ENCODE measurements at places on chromosomes 4 and X.

DNA sequence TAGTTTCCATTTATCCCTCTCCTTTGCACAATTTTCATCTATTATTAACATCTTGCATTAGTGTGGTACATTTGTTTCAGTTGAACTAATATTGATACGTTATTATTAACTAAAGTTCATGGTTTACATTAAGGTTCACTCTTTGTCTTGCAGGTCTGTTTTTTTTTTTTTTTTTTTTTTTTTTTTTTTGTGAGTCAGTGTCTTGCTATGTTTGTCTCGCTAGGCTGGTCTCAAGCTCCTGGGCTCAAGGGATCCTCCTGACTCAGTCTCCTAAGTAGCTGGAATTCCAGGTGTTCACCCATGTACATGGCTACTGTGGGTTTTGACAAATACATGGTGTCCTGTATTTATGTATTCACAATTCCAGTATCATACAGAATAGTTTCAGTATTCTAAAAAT is 6.8 kb downstream of the TBC1D19 start:
- no peak for DNase-seq

- no peak for DNase-seq
Measured at GRCh38 chrX:38189431-38190250, 31.0 kb downstream of the SRPX start.

- no peak for DNase-seq
Measured at GRCh38 chrX:44235534-44235933, 107.9 kb downstream of the EFHC2 start.

DNA sequence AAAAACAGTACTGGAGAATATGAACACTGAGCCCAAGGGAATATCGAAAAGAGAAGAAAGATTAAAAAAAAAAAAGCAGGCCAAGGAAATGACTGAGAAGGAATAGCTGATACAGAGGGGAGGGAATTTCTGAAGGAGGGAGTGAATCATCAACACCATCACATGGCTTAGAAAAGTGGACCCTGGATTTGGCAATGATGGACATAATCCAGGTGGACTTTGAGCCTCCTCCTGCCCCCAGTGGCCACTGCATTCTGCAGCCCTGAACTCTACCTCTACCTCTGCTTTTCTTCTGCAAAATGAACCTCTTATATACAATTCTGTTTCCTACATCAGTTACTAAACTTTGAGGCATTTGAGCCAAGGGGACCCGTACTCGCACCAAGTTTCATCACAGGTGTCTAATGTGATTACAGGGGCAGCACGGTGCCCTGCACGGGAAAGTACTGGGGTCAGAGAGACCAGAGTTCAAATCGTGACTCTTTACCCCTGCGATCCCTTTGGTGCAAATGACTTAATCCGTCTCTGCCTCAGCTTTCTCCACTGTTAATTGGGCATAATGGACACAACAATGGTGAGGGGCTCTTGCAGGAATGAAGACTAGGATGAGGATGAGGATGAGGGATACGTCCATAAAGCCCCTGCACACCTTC is 1.1 kb downstream of the OCIAD2 start:
- DNase-seq: no peak

GRCh38 chr4:122542411-122543236 is 78.2 kb downstream of the IL21 start:
- DNase-seq: no peak

DNA sequence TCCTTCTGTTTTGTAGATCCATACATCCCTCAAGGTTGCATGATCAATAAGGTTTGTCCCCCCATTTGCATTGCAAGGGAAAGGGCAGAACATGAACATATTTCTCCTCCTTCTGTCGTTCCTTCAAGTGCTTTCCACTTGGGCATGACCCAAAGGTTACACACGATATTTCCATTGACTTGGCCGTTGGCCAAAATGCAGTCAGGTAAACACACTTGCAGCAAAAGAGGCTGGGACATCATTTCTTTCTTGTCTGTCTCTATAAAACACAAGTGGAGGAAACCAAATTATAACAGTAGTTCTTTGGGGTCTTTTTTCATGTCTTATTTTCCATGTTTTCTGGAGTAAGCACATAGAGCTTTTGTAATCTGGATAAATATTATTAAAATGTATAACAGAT is 156.1 kb downstream of the FRAS1 start:
- DNase-seq: no peak

- no peak for DNase-seq
Measured at GRCh38 chr4:11376571-11376970, 52.1 kb downstream of the HS3ST1 start.

DNA sequence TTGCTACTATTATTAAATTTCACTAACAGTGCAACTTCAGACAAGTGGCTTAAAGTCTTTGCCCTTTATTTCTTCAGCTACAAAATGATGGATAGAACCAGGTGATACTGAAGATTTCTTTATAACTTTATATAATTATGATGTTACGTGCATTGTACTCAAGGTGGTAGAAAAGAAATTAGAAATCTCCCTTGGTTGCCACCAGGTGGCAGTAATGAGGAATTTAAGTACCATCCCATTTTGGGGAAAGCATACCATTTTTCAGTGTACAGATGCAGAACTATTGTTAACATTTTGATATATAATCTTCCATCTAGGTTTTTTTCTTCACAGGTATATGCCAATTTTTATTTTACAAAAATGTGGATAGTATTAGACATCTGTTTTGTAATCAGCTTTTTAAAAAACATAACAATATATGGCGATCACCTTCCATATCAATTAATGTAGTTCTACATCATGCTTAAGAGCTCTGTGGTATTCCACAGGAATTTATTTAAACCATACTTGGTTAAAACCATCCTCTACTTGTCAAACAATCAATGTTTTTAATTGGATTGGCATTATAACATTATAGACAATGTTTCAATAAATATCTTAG is 37.7 kb upstream of the RAB33B start:
- peak; percentile 2 for DNase-seq

GRCh38 chr4:106034220-106034619 is 138.9 kb downstream of the NPNT start:
- no peak for DNase-seq

DNA sequence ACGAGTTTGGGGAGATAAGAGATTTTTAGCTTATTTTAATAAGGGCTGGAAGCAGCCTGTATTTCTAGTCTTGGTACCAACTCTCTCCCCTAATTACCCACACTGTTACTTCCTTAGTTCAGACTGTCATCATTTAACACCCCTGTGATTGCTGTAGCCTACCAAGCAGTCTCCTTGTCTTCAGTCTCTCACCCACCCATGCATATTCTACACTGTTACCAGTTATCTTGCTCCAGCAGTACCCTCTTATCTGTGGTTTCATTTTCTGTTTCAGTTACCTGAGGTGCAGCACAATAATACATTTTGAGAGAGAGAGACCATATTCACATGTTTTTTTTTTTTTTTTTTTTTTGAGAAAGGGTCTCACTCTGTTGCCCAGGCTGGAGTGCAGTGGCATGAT is 80.2 kb downstream of the DIAPH2 start:
- DNase-seq: no peak
